ENCODE measurements at places on chromosomes 4 and X.

GRCh38 chr4:79174490-79175252, 151.2 kb downstream of the NAA11 start:
- no peak for DNase-seq

DNA sequence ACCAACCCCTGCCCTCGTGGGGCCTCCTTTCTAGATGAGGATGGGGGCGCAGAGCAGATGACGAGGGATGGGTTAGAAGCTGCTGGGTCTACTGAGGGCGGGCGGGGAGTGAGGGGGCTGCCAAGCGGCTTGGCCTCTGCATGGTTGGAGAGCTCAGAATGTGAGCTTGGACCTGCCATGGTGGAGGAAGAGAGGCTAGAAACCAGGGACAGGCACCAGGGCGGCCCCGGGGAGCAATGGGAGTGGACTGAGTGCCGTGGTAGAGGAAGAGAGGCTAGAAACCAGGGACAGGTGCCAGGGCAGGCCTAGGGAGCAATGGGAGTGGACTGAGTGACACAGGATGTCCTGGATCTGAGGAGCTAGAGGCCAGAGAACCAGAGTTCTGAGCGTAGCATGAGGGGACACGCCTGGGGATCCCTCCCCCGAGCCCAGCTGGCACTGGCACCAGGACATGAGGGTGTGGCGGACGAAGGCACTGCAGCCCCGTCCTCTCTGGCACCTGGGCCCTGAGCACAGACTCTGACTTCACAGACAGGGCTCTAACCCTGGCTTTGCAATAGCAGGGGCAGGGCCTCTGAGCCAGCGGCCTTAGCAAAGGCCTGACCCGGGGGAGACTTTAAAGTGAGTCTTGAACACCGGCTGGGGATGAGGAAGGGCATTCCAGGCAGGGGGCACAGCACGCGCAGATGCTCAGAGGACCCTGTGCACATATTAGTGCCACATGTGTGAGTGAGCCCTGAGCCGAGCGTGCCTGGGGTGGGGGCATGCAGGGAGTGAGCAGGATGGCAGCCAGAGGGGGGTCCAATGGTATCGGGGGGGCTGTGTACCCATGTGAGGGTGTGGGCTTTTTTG, 214.0 kb upstream of the PSAPL1 start:
- DNase-seq, result no peak

DNA sequence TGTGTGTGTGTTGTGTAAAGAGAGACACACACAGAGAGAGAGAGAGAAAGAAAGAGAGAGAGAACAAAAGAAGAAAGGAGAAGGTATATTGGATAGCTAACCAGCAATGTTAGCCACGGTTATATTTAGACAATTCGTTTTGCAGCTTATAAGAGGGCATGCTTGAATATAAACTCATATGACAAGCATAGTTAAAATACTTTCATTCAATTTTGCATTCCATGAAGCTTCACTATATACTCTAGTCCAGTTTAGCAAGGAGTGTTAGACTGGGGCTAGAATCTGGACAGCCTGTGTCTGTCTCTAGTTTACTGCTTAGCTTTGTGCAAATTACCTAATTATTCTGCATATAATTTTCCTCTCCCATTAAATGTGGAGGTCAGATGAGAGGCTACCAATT, 525.9 kb upstream of the ZFP42 start:
- no peak for DNase-seq

DNA sequence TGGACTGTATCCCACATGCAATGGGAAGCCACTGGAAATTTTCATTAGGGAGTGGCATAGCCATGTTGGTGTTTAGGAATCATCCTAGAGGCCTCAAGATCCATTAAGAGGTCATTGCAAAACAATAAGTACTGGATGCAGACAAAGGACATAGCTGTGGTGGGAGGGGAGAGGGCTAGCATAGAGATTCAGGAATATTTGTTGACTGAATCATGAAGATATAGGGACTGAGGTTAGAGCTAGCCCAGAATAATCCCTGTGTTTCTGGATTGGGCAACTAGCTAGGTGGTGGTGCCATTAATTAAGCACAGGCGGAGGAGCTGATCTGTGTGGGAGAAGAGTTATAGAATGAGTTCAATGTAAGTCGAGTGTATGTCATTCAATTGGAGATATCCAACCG, 135.0 kb downstream of the RAB28 start:
- DNase-seq, result no peak

- DNase-seq, result no peak
Measured at GRCh38 chr4:109554971-109555370, 5.1 kb upstream of the MCUB start.

Data from activated gamma-delta T cell (primary cell).